ENCODE measurements at places on chromosomes 12 and 14. TPM values are rescaled to one million over a fixed set of nuclear protein-coding genes. Genes with fewer than 3 reads are reported as not detected.

The KRT80 gene
- 0.77 TPM for total RNA-seq

DNA sequence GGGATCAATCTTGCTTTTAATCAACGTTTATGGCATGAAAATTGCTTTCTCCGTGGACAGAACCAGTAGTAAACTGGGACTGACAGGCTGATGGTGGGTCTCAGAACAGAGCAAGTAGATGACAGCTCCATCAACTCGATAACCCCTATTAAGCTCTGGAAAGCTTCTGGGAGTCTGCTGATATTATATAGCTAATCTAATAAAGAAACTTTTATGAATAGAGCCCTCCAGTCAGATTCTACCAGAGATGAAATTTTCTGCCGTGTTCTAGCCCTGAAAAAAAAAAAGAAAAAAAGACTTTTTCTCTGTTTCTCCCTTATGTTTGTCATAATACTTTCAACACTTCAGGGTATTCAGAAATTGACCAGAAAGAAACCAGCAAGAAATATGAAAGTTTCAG is 171.6 kb downstream of the APAF1 start:
- no peaks in the 10 kb centered on the region for H3K27me3 ChIP-seq
- H3K36me3 ChIP-seq: no peaks in the 10 kb centered on the region
- no peaks in the 10 kb centered on the region for H3K4me1 ChIP-seq
- no peak for DNase-seq
- H3K27ac ChIP-seq: no peak overlapping the region
- no peak overlapping the region for H3K4me3 ChIP-seq

- no peaks in the 10 kb centered on the region for H3K4me1 ChIP-seq
- H3K4me3 ChIP-seq: no peak overlapping the region
- H3K27ac ChIP-seq: no peak overlapping the region
- no peaks in the 10 kb centered on the region for H3K27me3 ChIP-seq
- no peaks in the 10 kb centered on the region for H3K36me3 ChIP-seq
Measured at GRCh38 chr12:88970740-88971139, 381.6 kb downstream of the DUSP6 start.

- H3K27ac ChIP-seq: peak overlapping the region; percentile 12
- H3K27me3 ChIP-seq: no peaks in the 10 kb centered on the region
- peak; percentile 89 for DNase-seq
- no peak overlapping the region for H3K4me3 ChIP-seq
- H3K4me1 ChIP-seq: peaks cover 12% of the 10 kb centered on the region
Measured at GRCh38 chr12:58540480-58541299, 379.6 kb downstream of the LRIG3 start.

DNA sequence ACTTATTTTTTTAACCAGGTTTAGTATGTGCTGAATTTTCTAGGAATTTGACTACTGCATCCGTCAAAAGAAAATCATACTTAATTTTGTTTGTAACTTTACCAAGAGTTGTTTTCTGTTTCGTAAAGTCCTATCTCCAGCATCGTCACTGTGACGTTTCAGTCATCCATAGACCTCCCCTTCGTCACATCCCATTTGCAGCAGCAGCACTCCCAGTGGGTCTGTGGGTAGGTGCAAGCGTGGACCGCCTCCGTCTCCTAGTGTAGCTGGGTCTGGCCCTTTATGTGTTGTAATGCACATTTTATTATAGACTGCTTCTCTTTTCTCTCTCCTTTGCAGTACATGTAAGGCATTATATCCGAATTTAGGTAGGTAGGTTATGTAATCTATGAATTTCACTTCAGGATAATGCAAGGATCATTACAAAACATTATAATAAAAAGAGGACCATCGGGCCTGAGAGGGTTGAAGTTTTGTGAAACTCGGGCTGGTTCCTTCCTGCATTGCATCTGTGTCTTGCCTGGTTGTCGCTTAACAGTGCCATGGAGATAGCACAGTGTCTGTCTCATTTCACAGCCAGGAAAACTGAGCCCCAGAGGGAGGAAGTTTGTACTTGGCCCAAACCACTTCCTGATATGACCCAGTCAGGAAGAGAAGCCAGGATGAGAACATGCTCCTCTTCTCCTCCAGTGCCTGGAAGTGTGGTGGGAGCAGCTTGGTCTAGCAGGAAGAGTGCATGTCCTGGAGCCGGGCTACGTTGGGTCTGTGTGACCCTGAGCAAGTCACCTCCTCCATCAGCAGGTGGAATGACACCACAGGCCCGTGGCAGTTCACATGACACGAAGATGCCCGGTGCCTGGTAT is 41.3 kb downstream of the EVL start:
- peaks cover 17% of the 10 kb centered on the region for H3K4me1 ChIP-seq
- H3K36me3 ChIP-seq: no peaks in the 10 kb centered on the region
- H3K27me3 ChIP-seq: no peaks in the 10 kb centered on the region
- no peak overlapping the region for H3K27ac ChIP-seq
- no peak for DNase-seq

GRCh38 chr14:67575684-67576083 is 24.4 kb downstream of the PIGH start:
- no peaks in the 10 kb centered on the region for H3K36me3 ChIP-seq
- no peak for DNase-seq
- no peak overlapping the region for H3K27ac ChIP-seq
- H3K27me3 ChIP-seq: no peaks in the 10 kb centered on the region
- H3K4me1 ChIP-seq: peaks cover 3% of the 10 kb centered on the region
